Nephron progenitor cell (in vitro differentiated cells): ENCODE measurements at places on chromosomes 5 and 9.

- DNase-seq = no peak
These were observed 84.1 kb downstream of the AMBP start for GRCh38 chr9:113993838-113994540.

DNA sequence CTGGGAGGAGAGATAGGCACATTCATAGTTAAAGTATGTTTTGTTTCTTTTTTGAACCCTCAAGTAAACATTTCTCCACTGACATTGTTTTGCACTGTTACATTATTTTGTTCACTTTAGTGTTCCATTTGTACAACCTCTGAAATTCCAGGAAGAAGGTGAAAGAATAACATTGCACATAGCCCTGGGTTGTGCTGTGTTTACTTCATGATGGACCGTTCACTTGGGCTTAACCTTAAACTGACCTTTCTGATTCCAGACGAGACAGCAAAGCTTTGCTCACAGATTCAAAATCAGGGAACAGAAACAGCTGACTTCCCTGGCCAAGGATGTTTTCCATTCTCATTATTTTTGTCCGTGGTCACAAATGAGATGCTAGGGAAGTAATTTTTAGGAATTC is 42.8 kb upstream of the GDNF start:
- no peak for DNase-seq

GRCh38 chr5:17154211-17154996 is 63.0 kb upstream of the BASP1 start:
- DNase-seq = no peak

DNA sequence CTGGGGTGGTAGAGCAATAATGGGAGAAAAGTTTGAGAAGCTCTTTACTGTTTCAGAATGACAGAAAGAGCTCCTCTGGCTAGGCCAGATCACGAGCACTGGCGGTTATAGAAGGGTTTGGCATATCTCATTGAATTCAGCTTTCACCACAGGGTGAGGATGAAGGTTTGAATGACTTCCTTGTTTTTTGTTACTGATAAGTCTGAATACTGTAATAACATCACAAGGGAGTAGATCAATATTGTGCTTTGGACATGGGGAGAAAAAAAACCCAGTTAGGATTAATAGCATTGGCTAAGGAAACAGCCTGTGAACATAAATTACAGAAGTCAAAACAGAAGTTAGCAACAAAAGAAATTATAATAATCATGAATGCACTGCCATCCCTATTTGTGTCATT is 9.4 kb downstream of the PHAX start:
- DNase-seq = no peak
